ENCODE measurements at places on chromosomes 3 and 15.
A peak's percentile ranks its signal among the peaks of the same experiment; 100 is the strongest.

GRCh38 chr3:60998858-60999257, 252.4 kb downstream of the FHIT start:
- no peak for DNase-seq

DNA sequence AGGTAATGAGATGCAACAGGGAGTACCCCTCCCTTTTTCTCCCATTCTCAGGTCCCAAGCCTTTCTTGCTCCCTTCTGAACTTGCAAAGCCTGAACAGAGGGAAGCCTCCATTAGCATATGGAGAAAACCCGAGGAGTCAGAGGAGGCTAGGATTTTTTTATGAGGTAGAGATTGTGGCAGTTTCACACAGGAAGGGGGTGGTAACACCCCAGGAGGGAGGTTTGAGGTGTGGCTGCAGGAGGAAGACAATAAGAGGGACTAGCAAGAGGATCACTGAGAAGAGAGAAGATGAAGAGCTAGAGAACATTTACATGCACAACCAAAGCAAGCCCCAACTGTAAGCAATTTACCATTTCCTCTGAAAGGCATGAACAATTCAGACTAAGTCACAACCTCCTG, 322.7 kb downstream of the SV2B start:
- peak; percentile 64 for DNase-seq

DNA sequence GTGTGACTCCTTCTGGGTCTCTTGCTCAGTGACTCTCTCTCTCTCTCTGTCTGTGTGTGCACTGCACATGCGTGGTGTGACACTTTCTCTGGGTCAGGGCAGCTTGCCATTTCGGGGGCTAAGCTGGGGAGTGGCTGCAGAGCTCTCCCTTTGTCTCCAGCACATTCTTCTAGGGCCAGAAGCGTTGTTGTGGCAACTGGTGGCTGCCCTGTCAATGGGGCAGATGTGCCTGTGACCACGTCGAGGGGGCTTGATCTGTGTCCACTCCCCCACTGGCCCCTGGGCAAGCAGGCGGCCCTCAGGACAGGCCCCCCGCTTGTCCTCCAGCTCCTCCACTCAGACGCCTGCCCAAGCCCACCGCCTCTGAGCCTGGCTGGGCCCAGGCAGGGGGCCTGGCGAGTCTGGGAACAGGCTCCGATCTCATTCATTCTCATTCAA, 67.8 kb downstream of the WNT7A start:
- no peak for DNase-seq

- no peak for DNase-seq
These were observed 132.6 kb upstream of the LIPC start for GRCh38 chr15:58298879-58299850.

DNA sequence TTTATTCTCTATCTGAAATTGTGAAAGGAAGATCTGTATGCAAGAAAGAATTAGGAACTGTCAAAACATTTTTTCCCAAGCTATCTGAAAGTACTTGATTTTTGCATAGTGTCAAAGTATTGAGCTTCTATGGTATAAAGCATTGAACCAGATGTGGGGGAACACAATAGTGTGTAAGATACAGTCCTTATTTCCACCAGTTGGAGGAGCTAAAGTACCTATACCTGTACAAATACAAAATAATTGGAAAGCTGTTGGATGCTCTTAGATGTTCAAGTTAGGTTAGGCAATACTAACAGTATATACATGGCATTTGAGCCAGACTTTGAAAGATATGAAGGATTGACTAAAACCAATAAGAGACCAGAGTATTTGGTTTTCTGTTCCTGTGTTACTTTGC, 148.4 kb downstream of the B3GALNT1 start:
- DNase-seq = no peak

DNA sequence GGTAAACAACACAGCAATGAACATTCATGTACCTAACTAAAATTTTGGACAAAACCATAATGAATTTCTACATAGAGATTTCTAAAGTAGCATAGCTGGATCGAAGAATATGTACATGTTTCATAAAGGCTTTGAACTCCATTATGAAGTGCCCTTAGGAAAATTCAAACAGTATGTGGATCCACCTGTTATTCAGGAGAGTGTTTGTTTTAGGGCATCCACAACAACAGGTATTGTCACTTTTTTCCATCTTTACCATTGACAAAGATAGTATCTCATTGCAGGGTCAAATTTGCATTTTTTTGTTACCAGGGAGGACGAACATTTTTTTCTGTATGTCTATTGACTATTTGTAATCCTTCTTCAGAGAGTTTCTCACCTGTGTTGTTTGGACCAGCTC, 75.0 kb downstream of the COL6A5 start:
- DNase-seq = no peak

DNA sequence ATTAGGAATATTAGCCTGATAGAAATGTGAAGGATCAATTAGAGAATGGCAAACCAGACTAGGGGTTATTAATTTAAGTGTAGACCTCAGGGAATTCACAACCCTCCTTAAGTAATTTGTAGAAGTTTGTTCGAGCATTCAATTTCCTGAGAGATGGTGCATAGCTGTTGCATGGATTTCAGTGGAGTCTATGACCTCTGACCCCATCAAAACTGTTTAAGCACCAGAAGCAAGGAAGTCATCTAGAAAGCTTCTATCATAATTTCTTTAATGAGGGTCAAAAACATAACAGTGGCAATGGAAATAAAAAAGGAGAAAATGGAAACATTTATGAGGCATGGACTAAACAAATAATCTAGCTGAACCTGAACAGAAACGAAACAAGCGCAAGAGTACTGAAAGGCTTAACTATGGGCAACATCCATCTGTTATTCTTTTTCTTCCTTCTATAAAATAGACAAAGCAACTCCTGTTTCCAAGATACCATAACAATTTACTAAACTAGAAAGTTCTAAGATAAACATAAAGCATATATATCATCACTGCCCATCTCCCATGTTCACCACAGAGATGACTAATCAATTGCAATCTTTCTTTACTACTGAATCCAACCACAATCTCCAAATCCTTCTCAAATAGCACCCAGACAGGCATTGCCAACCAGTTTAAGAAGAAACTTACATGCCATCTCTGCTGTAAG, 151.4 kb downstream of the THRB start:
- no peak for DNase-seq

DNA sequence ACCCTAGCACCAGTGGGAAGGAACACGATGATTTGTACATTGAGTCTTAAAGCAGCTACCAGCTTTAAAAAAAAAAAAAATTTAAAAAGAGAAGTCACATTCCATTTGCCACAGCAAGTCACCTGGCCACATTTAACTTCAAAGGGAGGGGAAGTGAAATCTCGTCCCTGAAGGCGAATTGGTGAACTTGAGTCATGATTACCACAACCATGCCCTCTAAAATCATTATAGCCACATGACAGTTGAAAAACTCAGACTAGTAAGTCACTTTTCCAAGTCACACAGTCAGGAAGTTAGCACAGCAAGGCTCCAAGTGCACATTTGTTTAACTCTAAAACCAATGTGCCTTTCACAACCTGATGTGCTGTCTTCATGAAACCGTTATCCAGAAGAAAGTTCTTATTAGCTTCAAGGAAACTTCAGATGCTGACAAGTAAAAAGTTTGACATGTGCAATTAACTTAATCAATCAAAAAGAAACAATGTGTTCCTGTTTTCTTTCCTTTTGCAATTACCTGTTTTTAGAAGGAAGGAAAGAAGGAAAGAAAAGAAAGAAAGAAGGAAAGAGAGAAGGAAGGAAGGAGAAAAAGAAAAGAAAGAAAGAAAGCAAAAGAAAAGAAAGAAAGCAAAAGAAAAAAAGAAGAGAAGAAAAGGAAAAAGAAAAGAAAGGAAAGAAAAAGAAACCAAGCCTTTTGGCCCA, 8.3 kb upstream of the THSD4 start:
- DNase-seq = no peak

GRCh38 chr3:11692532-11692813, 48.8 kb upstream of the VGLL4 start:
- no peak for DNase-seq

- DNase-seq = peak; percentile 57
These were observed 10.8 kb downstream of the FOXL2 start for GRCh38 chr3:138935863-138936740.

DNA sequence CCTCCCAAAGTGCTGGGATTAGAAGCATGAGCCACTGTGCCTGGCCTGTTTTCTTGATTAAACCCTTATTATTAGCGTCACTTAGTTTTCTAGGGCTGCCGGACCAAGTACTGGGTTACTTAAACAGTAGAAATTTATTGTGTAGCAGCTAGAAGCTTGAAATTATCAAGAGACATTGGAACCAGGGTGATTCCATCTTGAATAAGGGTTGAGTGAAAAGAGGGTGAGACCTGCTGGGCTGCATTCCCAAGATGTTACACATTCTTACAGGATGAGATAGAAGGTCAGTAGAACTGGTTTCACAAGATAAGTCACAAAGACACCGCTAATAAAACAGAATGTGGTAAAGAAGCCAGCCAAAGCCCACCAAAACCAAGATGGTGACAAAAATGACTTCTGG, 18.6 kb upstream of the FSTL1 start:
- no peak for DNase-seq

- DNase-seq = no peak
These were observed 66.2 kb downstream of the HES1 start for GRCh38 chr3:194201953-194202666.

Measured in activated CD4-positive, alpha-beta T cell treated with anti-CD3 and anti-CD28 coated beads, Interleukin-2, amount 10 ng/mL, durations not matched to agents 7 days and 5 days (primary cell).